Omental fat pad (tissue), 4 donors: ENCODE measurements at places on chromosomes 1 and 21. TPM values are rescaled to one million over a fixed set of nuclear protein-coding genes. Genes with fewer than 3 reads are reported as not detected.

- no peak for DNase-seq
Measured at GRCh38 chr1:44757420-44757819, 17.8 kb downstream of the KIF2C start.

HCRTR1 gene
- not detected for total RNA-seq

- DNase-seq, result no peak
Measured at GRCh38 chr1:8218351-8219092, 99.4 kb upstream of the SLC45A1 start.

TSSK3 gene
- total RNA-seq, result not detected

GRCh38 chr1:53572065-53572814, 113.0 kb downstream of the DMRTB1 start:
- no peak for DNase-seq

DNA sequence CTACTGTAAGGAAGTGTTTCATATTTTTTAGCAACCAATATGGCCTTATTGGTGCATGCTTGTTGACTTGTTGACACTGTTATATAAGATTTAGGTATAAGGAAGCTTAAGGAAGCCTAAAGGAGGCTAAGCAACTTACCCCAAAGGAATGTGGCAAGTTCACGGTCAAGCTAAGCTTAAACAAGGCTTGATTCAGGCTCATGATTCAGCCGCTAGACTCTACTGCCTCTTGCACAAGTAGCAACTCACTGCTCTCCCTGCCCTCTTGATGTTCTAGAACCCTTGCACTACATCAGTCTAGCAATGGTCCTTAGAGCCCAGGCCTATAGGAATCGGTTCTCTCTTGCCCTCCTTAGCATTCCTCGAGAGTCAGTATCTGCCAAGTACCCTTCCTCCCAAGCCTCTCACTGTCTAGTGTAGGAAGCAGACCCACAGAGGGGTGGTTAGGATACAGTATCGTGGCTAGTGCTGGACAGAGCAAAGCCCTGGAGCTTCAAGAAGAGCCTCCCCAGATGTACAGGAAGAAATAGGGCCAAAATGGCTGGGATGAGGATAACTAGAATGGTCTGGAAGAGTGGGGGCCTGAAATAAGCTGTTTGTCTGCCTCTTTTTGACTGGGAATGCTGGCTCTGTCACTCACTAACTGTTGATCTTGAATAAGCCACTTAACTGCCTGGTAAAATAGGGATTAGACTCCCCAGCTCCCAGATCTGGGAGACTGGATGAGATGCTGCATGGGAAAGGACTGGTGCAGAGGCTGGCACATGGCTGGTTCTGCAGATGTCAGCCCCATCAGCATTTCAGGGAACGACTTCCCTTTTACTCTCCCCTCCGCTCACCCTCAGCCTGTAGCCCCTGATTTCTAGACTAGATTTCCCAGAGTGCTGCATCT, 122.2 kb downstream of the NAV1 start:
- no peak for DNase-seq

- DNase-seq, result no peak
Measured at GRCh38 chr1:244952940-244953339, 88.6 kb upstream of the HNRNPU start.

DNA sequence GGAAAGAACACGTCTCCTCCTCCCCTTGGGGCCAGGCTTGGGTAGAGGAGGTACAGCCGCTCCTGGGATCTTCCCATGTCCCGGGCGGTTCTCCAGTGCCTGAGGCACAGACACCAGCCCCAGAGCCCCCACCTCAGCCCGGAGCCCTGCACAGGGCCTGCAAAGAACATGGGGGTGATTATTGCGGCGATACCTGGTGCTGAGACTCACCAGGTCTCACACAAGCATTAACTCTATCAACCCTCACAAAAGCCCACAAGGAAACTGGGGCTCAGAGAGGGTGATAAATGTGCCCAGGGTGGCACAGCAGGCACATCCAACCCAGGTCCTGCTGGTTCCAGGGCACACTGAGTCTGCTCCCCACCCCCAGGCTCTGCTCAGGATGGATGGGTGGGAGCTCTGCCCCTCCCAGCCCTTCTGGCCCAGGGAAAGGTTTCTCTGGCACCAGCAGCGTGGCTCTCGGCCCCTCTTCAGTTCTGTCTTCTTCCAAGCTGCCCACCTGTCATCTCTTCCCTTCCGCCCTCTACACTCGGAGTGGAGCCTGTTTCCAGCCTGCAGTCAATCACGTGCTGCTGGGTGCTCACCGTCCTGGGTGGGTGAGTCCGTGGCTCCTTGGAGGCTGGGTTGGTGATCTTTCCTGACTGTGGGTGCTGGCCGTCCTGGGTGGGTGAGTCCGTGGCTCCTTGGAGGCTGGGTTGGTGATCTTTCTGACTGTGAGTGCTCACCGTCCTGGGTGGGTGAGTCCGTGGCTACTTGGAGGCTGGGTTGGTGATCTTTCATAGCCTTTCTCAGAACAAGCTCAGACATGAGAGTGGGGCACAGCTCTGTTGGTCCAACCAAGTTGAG, 53.6 kb upstream of the AJAP1 start:
- no peak for DNase-seq

DNA sequence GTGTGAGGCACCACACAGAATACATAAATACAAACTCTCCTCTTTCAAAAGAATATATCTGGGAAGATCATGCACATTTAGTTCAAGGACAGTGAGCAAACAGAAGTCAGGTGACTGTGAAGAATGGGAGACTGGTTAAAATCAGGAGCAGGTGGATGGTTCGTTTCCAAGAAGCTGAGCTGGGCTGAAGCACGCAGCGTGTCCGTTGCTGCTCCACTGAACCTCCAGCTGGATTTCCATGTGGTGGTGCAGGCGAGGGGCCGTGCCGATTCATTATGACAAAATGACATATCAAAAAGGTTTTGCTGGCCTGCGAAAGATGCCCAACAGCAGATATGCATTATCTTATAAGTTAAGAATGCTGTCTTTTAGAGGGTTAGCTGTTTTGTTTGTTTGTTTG, 66.0 kb downstream of the OLIG1 start:
- no peak for DNase-seq

DNA sequence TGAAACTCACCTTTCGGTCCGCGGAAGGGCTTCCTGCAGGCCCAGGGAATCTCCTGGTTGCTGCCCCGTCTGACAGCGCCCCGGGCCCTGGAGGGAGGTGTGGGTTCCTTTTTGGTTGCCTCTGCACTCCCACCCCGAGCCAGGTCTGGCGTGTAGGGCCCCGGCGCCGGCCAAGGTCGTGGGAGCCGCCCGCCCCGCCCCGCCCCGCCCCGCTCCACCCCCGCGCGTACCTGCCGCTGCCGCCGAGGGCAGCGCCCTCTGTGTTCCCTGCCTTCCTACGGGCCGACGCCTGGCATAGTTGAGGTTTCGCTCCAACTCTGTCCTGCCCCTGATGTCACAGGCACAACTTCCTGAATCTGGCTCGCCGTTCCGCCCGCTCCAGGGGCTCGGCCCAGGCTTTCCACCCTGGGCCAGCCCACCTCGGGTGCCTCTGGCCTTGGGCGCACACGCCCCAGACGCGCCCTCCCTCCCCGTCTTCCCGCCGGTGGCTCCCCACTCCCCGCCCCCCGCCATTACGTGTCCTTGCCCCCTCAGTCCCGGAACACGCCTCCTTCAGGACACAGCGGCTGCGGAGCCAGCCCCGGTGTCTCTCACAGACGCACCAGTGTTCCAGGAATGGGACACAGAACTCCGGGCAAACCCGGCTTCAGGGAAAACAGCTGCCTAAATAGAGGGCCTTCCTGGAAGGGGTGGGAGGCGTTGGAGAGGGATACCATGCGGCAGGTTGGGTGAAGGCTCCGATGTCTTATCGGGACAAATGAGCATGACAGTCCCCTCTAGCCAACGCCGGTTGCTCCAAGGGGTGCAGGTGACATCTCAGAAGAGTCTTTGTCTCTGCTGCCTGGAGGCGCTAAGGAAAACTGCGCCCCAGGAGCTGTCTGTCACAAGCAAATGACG, at the start of gene KIAA0040:
Gene KIAA0040, minus strand, starts transcription at position 147 of the 897 bp plus-strand sequence. CDS start 31,763 bp downstream, outside the sequence.
- peak; percentile 61 for DNase-seq

ERO1B gene
- 8.6 TPM for total RNA-seq

DNA sequence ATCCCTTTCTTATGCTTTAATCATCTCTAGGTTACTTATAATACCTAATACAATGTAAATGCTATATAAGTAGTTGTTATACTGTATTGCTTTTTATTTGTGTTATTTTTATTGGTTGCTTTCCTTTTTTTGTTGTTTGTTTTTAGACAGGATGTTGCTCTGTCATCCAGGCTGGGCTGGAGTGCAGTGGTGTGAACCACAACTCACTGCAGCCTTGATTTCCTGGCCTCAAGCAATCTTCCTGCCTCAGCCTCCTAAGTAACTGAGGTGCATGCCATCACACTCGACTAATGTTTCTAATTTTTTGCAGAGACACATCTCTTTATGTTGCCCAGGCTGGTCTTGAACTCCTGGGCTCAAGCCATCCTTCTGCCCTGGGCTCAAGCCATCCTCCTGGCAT, 26.9 kb downstream of the KRTAP19-8 start:
- DNase-seq, result no peak

VCAM1 gene
- total RNA-seq, result 68.9 TPM

DNA sequence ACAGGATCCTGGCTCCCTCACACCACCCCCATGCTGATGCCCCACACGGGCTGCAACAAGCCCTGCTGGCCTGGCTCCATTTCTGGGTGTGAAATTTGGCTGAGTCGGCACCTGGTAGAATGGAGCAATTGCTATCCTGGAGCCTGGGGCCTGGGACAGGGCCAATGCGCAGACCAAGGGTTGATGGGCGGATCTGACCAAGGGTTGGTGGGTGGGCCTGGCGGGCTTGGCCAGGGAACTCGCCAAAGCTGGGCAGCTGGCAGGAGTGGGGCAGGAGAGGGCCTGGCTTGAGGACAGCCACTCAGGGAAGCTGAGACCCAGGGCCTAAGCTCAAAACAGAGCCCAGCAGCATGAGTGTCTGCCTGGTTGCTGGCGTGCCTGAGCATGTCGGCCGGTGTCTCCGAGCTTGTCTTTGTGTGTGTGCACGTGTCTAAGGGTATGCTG, 70.9 kb upstream of the POU3F1 start:
- no peak for DNase-seq

CFHR5 gene
- total RNA-seq, result not detected

DNA sequence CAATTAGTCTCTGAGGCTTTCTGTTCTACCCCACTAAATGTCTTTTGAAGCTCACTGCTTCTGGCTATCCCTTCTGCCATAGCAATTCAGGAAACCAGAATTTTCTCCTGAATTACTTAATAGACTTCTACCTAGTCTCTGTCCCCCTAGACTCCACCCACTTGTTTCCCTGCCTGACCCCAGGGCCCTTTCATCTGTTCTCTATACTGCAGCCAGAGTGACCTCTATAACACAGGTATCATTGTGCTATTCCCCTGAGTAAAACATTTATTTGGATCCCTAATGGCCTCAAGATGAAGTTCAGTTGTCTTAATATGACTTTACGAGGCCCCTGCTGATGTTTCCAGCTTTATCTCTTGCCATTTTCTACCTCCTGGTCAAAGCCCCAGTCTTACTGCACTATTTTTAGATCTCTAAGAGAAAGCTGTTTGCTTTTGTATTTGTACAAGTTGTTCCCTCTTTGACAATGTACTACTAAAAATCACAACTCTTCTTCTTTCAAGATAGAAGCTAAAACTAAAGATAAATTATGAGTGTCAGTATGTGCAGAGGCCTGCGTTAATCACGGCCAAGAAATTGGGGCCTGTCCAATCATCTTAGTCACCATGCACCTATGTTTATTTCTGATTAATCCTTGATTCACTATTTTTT, 54.5 kb downstream of the ATP1B1 start:
- DNase-seq, result no peak

- DNase-seq, result no peak
Measured at GRCh38 chr1:173330149-173330951, 123.2 kb upstream of the TNFSF4 start.

DNA sequence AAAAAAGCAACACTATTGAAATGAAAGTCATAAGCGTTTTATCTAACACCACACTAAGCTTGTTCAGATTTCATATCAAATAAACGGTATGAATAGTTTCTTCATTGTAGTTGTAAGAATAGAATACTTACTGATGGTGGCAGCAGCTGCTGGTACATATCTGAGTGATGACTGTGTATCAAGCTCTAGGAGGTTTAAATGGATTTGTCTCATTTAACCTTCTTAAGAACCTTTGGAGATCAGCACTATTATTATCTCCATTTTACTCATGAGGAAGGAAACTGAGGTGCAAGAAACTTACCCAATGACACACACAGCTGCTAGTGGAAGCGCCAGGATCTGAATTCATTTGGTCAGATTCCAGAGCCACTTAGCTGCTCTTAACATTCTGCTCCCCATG, 104.0 kb downstream of the EIF4G3 start:
- DNase-seq, result no peak

DNA sequence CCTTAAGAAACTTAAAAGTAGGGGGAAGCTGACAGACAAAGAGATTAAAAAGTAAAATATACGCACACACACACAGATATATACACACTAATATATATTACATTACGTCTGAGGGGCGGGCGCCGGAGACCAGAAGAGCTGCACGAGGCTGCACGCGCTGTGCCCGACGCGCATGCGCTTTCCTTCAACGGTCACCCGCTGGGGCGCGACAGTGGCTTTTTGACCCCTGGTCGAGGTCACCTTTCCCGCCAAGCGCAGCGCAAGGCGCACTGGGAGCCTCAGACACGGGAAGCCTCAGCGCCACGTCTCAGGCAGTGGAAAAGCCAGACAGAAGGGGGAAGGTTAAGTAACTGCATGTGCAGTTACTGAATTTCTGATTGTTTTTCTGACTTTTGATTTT, at the start of gene HORMAD1:
Gene HORMAD1, minus strand, starts transcription at position 193 of the 400 bp plus-strand sequence. CDS start 1,390 bp downstream, outside the sequence.
- no peak for DNase-seq

DNA sequence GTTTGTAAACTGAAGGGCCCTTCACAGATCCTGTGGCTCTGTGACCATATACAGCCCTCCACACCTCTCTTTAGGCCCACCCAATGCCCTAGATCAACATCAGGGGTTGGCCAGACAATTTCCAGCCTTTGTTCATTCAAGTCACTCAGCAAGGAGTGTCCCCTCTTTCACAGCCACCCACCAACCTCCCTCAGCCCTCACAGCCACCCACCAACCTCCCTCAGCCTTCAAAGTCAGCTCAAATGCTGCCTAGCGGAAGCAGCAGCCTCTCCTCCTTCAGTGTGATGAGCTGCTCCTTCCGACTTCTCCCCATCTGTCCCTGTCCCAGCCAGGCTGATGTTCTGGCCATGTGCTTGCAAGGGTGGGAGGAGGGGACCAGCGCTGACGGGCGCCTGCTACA, 71.4 kb downstream of the DMRTB1 start:
- no peak for DNase-seq

DNA sequence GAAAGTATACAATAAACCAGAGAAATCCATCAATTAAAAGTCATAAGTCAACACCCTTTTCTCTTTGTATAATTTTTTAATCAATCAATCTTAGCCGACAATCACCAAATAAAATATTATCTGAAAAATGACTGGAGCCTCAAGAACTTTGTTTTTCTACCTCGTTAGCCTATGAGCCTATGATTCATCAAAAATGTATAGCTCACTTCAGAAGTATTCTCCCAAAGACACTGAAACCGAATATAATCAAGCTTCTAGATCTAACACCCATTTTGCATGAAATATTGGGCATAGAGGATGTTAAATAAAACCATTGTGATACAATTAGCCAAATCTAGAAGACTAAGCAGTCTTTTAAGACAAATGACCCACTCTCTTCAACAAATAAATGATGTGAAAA, 17.8 kb upstream of the RSBN1 start:
- DNase-seq, result no peak
